ENCODE measurements at places on chromosomes 12 and 14.
A peak's percentile ranks its signal among the peaks of the same experiment; 100 is the strongest.

- DNase-seq, result no peak
These were observed 1.1 kb upstream of the JPH4 start for GRCh38 chr14:23579739-23580138.

- no peak for DNase-seq
These were observed 191.0 kb downstream of the ERC1 start for GRCh38 chr12:1182069-1182468.

DNA sequence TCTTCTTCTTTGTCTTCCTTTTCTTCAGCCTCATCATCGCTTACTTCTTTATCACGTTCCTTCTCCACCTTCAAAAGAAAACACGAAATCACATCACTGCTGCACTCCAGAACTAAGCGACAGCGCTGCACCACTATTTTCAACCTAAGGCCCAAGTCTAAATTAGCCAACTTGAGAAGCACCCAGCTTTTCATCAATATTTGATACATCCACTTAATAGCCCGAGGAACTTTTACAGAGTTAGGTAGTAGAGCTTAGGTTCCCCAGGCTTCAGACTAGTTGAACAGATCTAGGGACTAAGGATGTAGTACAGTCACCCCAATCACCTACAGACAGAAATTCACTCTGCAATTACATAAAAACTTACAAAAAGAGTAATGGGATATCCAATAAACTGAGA is 1.9 kb downstream of the HSP90AA1 start:
- no peak for DNase-seq

GRCh38 chr12:118743896-118744700 is 237.2 kb upstream of the SRRM4 start:
- DNase-seq, result no peak

- DNase-seq, result no peak
These were observed 78.9 kb downstream of the DACT1 start for GRCh38 chr14:58716706-58717105.

GRCh38 chr12:109523071-109523470 is 45.6 kb downstream of the UBE3B start:
- DNase-seq, result no peak

- DNase-seq, result no peak
These were observed 471.8 kb upstream of the FLRT2 start for GRCh38 chr14:85058150-85058549.

- no peak for DNase-seq
These were observed 28.6 kb downstream of the PACS2 start for GRCh38 chr14:105343194-105343593.

DNA sequence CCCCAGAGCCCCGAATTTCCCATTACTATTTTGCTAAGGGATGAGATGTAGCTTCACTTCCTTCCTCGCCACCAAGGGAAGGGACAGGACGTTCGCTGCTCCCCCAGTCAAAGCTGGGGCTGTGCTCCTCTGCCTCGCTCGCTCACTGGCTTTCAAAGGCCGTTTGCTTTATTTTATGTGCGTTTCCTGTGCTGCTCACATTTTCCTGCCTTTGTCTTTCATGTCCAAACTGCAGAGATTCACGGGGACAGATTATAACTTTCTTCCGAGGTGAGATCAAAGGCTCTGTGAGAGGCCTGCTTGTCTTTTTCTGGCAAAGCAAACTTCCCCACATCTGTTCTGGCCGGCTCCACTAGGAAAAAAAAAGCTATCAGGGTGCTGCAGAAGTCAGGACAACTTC is 76.0 kb upstream of the FZD10 start:
- DNase-seq, result no peak

GRCh38 chr12:22531205-22531604 is 13.1 kb downstream of the C2CD5 start:
- no peak for DNase-seq

GRCh38 chr14:67668559-67668958 is 5.9 kb downstream of the VTI1B start:
- no peak for DNase-seq

GRCh38 chr12:50579757-50580267 is 75.0 kb downstream of the DIP2B start:
- DNase-seq, result no peak

- no peak for DNase-seq
These were observed 164.9 kb upstream of the BMP4 start for GRCh38 chr14:54121466-54122027.

- DNase-seq, result no peak
These were observed 103.8 kb downstream of the ACSS3 start for GRCh38 chr12:81181691-81182090.

GRCh38 chr14:105853089-105853906 is 326.9 kb downstream of the TMEM121 start:
- DNase-seq, result no peak

DNA sequence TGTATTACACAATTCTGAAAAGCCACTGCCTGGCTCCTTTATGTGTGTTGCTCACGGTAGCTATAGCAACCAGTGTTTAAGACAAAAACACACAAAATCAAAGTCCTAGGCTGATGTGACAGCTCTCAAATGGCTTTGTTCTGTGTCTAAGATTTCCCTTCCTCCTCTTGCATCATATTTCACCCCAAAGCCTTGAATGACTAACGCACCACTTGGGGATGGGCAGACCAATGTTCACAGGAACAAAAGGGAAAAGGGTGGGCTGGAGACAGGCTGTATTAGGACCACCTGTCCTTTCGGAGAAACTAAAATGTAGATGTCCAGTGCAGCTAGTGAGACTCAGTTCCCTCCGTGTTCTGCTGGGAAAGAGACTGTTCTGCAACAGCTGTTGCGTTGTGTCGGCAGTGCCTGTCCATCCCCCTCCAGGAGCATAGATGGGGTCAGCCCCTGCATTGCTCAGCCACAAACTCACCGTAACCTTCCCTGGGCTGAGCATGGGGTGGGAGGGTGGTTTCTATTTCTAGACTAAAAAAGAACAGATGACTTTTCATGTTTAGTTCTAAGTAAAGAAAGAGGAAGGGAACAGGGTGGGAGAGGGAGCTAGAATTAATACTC is 26.8 kb upstream of the DAAM1 start:
- DNase-seq, result peak; percentile 87

DNA sequence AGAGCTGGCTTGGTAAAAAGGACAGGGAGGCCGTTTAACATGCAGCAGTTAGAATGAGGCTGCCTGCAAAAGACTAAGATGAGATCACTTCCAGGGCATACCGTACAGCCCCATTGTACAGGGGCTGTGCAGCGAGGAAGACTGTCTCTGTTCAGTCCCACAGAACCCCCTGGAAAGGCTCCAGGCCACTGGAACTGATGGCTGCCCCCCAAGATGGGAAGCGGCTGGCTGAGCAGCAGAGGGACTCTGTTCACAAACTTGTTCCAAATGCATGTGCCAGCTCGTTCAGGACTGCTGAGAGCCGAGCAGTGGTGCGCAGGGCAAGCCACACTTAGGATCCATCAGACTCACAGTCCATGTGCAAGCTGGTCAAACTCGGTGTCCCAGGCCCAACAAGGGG is 82.9 kb downstream of the CHGA start:
- no peak for DNase-seq

GRCh38 chr12:21370845-21371449 is 1.8 kb upstream of the IAPP start:
- no peak for DNase-seq

DNA sequence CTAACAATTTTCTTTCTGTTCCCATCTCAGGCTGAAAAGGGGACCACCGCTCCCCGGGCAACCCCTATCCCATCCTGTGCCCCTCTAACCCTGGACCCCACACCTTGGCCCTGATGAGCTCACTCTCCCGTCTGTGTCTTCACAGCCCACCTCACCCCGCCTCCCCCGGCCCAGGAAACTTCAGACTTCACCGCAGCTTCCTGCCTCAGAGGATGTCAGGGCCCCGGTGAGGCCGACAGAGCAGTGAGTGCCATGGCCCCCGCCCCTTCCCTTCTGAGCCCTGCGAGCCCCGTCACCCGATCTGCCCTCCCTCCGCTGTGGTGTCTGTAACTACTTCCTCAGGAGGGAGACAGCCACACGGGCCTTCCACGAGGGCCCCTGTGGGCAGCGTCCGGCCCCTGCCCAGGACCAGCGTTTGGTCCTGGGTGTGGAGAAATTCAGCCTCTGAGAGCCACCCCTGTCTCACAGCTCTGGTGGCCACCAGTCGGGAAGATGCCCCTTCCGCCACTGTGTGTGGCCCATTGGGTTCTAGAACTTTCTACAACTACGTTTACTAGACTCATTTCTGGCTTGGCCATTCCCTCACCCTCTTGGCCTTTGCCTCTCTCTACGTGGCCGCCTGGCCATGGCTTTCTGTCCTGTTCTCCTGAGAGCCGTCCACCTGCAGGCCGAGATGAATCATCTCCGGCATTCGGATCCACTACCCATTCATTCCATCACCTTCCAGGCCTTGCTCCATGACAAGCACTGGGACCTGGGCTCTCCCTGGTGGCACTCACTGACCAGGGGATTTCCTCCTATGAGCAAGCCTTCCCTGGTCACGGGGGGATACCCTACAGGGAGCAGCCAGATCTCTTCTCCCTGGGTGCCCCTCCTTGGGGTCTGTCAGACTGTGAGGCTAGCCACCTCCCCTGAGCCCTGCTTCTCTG is 3.4 kb downstream of the RHOF start:
- DNase-seq, result peak; percentile 99

- DNase-seq, result no peak
These were observed 34.2 kb upstream of the OTX2 start for GRCh38 chr14:56844406-56845002.

DNA sequence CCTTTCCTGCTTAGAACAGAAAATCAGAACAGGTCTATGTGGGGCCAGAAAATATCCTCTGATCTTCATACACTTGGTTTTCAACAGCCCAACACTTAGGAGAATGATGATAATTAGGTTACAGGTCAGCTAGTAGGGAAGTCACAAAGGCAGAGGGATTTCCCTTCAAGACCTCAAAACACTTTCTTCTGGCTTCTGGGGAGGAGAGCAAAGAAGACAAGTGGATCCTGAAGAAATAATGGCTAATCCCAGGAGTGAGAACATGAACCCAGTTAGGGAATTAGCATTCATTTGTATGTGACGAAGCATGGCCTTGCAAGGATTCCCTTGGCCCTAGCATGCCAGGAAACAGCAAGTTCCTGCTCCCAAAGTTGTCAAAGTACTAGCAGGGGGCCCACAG is 223.3 kb downstream of the BCAT1 start:
- DNase-seq, result no peak

DNA sequence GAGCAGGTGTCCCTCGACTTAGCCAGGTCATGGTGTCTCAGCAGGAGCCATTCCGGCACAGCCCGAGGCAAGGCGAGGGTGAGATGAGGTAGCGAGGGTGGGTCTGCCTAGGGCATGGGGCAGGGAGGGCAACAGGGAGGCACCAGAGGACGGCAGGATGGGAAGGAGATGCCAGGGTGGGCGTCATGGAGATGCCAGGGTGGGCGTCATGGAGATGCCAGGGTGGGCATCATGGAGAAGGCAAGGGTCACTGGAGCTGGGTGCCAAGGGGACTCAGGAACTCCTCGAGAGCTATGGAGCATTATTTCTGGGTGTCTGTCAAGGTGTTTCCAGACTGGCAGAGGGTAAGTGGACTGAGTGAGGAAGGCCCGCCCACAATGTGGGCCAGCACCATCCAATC is 7.4 kb downstream of the DEGS2 start:
- DNase-seq, result no peak

- no peak for DNase-seq
These were observed 47.7 kb upstream of the FAM181A start for GRCh38 chr14:93879362-93879983.

DNA sequence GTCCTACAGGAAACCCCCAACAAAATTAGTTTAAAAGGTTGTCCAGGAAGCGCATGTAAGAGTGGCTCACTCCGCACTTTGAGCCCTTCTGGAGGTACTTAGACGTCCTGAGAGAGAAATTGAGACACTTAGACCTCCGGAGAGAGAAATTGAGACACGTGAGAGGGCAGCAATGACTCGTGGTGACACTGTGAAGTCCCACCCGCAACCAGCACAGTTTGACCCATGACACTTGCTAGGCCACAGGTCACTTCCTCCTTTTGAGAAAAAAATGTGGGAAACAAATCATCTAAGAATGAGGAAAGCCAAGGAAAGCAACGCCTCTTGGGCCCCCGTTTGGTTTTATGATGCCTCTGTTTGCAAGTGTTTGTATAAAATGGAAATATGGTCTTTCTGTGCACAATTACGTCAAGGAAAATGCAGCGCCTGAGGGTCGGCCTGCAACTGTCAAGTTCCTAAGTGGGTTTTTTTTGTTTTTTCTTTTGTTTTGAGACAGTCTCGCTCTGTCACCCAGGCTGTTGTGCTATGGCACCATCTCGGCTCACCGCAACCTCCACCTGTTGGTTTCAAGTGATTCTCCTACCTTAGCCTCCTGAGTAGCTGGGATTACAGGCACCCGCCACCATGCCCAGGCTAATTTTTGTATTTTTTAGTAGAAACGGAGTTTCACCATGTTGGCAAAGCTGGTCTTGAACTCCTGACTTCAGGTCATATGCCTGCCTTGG is 13.6 kb upstream of the CDCA4 start:
- DNase-seq, result no peak

GRCh38 chr12:114342656-114343055 is 63.3 kb downstream of the TBX5 start:
- no peak for DNase-seq

- no peak for DNase-seq
These were observed 27.5 kb upstream of the JPH4 start for GRCh38 chr14:23605931-23606585.

DNA sequence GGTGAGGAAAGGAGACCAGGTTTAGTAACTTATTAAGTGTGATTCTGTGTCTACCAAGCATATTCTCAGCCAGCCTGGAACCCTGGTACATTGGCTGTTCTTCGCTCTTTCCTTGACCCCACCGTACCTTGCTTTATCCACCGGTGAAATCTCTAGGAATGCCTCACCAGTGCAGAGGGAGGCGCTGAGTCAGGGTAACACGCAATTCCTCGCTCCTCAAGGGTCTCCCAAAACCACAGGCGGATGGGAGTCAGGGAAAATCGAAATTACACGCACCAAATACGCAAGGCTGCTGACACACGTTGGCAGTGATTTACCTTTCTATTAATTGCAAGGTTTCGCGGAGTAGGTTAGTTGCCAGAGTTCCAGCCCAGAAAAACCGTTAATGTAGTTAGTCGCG is 845 bp downstream of the L3HYPDH start:
- no peak for DNase-seq

DNA sequence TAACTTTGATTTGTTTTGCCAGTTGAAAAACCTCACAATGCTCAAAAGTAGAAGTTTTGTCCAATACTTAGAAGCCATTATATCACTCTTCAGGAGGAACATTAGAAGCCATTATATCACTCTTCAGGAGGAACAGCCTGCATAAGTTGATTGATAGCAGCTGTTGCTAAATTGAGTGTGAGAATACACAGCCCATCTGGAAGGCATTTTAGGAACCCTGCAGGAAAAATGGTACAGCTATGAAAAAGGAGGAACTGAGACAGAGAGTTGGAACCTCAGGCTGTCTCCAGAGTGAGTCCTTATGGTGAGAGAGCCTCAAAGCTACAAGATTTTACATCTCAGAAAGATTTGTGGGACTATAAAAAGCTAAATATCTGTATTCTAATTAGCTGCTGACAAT is 207.0 kb downstream of the MYRFL start:
- DNase-seq, result no peak

GRCh38 chr12:112409906-112410244 is 470 bp upstream of the RPL6 start:
- DNase-seq, result no peak
